ENCODE measurements at places on chromosomes 16 and 17.
A peak's percentile ranks its signal among the peaks of the same experiment; 100 is the strongest.

DNA sequence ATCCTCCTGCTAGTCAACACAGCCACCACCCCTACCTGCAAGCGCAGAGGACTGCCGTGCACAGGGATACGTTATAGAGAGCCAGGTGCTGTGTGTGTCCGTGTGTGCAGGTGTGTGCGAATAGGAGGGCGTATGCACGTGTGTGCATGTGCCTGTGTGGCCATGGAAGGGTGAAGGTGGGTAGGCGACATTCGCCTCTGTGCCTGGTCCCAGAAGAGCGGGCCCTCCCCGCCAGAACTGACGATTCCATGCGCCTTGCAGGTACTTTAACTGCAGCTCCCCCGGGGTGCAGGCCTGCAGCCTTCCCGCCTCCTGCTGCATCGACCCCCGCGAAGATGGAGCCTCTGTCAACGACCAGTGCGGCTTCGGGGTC lies 8.7 kb downstream of the PDE6G start:
- no peak for DNase-seq

GRCh38 chr16:30697264-30698138 lies 1.5 kb upstream of the SRCAP start:
- peak; percentile 99 for DNase-seq

- no peak for DNase-seq
Measured at GRCh38 chr17:71224824-71225575, 895.8 kb upstream of the SOX9 start.

GRCh38 chr16:9756434-9756833 lies 425.8 kb downstream of the GRIN2A start:
- DNase-seq, result no peak

DNA sequence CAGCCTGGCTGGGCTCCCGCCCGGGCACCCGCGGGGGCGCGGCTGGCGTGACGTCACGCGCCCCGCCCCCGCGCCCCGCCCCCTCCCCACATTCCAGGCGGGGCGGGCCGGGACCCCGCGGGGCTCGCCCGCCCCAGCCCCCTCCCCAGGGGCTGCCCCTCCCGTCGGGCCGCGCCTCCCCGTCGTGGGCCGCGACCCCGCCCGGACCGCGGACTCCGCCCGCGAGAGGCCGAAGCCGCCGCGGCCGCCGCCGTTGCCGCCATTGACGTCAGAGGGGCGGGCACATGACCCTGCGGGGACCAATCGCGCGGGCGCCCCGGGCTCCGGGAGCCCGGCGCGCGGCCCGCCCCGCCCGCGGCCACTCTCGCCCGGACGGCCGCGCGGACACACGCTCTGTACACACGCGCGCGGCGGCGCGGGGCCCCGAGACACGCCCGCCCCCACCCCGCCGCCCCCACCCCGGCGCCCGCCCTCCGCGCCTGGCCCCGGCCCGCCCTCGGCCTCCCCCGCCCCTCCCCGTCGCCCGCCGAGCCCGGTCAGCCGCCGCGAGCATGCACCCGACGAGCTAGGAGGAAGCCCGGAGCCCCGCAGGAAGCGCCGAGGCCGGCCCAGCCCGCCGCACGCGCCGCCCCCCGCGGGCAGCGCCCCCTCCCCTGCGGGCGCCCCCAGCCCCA lies at the start of gene CMIP:
TSS of gene CMIP (plus strand) at position 361 of the 674 bp plus-strand sequence.
- DNase-seq, result peak; percentile 79

DNA sequence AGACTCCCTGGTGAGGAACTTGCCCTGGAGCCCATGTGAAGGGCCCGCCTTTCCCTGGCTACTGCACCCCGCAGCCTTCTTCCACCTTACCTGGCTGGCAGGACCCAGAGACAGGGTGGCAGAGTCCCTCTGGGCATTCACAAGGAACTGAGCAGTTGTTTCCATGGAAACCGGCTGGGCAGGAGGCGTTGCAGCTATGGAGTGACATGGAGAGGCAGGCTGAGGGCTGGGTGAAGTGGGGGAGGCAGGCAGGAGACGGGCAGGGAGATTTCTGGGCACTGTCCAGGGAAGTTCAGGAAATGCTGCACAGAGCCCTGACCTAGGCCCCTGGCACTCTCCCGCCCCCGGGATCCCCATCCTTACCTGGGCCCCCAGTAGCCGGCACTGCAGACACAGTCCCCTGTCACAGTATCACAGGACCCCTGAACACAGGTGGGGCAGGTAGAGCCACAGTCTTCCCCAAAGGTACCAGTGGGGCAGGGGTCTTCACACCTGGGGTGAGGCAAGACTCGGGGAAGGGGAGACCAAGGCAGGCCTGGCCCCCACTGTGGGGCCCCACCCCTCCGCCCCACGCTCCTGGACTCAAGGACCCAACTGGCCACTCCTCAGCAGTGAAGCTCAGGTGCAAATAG lies 5.9 kb downstream of the SCARF1 start:
- DNase-seq, result no peak

Measured in MG63 (cell line).